NCI-H187 treated with DMSO at 0.1 percent for 48 hours (cell line): ENCODE measurements at places on chromosomes 7 and 10.

- DNase-seq = peak; percentile 1
Measured at GRCh38 chr10:10677479-10677878, 340.2 kb upstream of the CELF2 start.

DNA sequence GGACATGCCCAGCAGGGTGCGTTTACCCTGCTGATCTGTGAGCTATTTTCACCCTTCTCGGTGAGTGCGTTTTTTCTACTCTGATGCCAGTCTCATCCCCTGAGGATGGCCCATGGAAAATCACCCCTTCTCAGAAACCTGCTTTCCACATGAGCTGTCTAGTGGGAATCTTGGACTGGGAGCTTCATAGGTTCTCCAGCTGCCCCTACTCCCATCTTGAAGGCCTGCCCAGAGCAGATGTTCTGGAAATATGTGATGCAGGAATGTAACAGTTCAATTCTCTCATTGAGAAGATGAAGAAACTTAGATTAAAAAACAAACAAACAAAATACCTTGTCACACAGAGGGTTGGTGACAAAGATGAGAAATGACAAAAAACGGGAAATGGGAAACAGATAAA lies 146.9 kb upstream of the RAB11FIP2 start:
- no peak for DNase-seq

DNA sequence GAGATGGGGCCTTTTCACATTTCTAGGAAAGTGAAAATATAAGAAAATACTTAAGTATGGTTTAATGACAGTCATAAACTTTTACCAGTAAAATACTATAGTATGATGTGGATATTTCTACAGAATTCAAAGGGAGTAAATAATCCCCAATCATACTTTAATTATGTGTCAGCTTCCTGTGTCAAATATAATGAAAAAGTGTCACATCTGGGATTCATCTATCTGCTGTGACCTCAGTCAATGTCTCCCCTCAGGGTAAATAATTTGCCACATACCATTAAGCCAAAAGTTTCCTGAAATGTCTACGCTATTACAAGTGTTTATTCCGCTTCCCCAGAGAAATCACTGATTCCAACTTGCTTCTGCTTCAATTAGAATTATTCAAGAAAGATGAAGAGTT lies 110.5 kb downstream of the ITGA8 start:
- no peak for DNase-seq

DNA sequence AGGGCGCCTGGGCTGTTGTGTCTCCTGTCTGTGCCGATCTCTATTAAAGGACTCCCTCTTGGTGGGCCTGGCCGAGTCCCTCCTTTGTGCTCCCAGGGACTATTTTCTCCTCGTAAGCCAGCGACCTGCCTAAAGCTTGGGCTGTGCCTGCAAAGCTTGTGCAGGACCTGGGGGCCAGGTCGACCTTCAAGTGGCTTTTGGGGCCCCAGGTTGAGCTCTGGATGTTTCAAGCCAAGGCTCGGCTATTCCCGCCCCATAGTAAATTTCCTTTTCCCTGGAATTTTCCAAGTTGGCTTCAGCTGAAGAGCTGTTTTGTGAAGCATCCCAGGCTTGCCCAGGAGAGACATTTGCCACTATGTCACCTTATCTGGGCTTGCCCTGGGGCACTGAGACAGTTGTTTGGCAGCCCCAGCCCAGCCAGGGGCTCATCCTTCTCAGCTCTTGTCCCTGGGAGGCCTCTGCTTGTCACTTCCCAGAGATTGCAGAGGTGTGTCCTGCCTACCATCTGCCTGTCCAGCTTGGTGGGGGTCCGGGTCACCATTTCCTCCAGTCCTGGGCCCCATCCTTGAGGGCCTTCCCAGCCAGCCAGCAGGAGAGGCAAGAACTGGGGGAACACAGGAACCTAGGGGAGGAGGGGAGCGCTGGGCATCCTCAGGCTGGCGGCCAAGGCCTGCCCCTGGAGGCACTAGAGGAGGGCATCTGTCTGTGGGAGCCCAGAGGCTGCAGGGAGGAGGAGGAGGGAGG lies 20.2 kb downstream of the ZMIZ2 start:
- no peak for DNase-seq

GRCh38 chr7:106329408-106329807 lies 44.6 kb upstream of the NAMPT start:
- no peak for DNase-seq

- DNase-seq = no peak
Measured at GRCh38 chr10:70715853-70716795, 43.8 kb downstream of the ADAMTS14 start.

DNA sequence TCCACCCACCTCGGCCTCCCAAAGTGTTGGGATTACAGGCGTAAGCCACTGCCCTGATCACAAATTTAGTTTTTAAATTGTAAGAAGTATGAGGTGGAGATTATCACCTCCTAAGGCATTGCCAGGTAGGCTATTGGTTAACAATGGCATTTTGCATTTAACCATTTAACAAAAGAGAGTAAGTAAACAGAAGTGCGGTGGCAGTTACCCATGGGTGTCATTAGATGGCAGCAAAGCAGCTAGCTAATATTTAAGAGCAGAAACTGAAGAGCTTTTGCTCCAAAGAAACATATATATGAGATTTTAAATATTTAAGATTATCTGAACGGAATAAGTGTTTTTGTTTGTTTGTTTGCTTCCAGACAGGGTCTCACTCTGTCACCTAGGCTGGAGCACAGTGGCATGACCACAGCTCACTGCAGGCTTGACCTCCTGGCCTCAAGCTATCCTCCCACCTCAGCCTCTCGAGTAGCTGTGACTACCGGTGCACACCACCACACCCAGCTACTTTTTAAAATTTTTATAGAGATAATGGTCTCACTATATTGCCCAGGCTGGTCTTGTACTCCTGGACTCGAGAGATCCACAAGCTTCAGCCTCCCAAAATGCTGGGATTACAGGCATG lies 325.5 kb upstream of the C7orf33 start:
- no peak for DNase-seq

- no peak for DNase-seq
Measured at GRCh38 chr10:123526356-123527064, 139.6 kb upstream of the GPR26 start.

DNA sequence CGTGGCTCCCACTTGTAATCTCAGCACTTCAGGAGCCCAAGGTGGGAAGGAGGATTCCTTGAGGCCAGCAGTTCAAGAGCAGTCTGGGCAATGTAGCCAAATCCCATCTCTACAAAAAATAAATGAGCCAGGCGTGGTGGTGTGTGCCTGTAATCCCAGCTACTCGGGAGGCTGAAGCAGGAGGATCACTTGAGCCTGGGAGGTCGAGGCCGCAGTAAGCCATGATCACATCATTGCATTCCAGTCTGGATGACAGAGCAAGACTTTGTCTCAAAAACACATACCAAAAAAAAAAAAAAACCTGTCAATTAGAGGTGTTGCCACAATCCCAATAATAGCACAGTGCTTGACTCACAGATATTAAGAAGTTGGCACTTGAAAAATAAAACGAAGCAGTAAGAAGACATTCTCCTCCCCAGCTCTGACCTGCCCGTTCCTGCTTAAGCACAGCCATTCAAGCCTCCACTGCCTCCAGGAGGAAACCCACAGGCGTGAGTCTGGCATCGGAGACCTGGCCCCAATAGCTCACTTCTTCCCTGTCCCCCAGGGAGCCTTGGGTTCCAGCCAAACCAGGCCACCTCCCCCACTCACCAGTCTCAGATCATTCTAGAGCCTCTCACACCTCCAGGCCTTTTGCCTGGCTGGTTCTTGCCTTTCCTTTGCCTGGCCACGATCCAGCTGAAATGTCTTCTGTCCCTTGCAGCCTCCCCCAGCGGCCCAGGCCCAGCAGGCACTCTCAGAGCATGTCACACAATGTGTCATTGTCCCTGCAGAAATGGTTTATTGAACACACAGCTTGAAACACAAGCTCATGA lies 45.3 kb upstream of the GTF2I start:
- DNase-seq = peak; percentile 44

- DNase-seq = no peak
Measured at GRCh38 chr10:86753051-86753450, 3.4 kb upstream of the BMPR1A start.

DNA sequence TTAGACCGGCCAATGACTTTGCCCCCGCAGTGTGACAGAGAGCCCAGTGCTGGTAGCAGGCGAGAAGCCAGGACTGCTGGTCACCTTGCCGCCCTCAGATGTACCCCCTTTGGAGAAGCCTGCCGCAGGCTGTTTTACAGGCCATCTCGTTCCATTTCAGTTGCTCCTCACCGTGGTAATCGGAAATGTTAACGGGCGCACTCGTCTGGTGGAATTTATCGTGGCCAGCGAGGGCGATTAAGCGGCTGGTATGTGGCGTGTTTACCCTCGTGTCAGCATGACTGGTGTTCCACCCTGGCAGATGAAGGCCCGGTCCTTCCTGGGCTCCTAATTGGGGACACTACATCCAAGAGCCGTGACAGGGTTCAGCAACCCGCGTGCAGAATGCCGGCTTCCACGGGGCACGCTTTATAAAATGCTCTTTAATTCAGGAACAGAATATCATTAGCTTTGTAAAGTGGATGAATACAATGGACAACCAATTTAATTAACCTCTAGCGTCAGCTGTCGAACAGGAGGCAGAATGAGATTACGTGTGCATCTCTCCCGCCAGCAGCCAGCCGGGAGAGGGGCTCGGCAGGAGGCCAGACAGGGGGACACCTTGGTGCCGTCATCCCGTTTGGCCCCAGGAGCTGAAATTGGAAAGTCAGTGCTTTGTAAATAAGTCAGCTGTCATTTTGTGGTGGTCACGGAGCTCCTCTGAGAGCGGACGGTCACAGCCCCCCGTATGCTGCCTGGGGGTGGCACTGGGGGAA lies 108.3 kb downstream of the NKX6-2 start:
- DNase-seq = no peak

DNA sequence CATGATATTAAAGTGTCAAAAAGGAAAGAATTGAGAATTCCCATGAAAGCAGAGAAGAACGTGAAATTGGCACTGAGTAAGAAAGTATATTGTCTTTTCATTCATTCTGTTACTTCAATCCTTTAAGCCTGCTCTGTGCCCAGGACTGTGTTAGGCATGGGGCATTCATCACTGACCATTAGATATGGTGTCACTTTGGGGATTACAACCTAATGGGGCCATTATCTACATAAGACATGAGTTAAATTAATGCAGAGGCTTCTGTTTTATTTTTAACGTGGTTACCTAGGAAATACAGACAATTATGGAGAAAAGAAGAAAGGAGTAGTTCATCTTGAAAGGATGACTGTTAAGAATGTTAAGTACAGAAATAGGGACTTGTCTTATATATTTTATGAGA lies 163.5 kb upstream of the LRGUK start:
- DNase-seq = no peak
